ENCODE measurements at places on chromosomes 13 and 19. TPM values are rescaled to one million over a fixed set of nuclear protein-coding genes. Genes with fewer than 3 reads are reported as not detected.

DNA sequence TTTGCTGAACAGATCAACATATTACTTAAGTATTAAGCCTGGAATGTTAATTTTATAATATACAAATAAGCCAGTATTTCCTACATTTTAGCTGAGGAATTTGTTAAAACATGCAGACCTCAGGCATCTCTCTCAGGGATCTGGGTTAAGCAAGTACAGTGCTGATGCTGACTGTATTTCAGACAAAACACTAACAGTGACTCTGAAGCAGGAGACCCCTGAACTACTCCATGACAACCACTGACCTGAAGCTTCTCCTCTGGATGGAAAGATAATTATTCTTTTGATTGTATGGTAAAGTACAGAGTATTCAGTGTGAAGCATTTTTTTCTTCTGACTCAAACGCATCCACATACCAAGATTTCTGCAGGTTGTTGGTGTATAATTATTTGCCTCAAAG lies 680.8 kb downstream of the LIG4 start:
- no peaks in the 10 kb centered on the region for H3K36me3 ChIP-seq
- H3K27ac ChIP-seq = no peak overlapping the region
- no peaks in the 10 kb centered on the region for H3K27me3 ChIP-seq
- no peaks in the 10 kb centered on the region for H3K4me1 ChIP-seq
- no peak for DNase-seq

SUCLA2 gene
- total RNA-seq = 74.7 TPM

DNA sequence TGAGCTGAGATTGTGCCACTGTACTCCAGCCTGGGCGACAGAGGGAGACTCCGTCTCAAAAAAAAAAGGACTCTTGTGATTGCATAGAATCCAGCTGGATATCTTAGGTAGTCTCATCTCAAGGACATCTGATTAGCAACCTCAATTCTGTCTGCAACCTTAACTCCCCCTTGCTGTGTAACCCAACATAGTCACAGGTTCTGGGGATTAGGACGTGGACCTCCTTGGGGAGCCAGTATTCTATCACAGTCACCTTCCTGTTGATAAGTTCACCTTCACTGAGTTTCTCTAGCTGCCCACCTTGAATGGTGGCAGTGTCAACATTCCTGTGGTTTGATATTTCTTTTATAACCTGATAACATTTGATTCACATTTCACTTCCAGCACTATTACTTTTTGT lies 27.2 kb downstream of the GPR18 start:
- no peaks in the 10 kb centered on the region for H3K27me3 ChIP-seq
- no peak overlapping the region for H3K4me3 ChIP-seq
- H3K4me1 ChIP-seq = no peaks in the 10 kb centered on the region

DNA sequence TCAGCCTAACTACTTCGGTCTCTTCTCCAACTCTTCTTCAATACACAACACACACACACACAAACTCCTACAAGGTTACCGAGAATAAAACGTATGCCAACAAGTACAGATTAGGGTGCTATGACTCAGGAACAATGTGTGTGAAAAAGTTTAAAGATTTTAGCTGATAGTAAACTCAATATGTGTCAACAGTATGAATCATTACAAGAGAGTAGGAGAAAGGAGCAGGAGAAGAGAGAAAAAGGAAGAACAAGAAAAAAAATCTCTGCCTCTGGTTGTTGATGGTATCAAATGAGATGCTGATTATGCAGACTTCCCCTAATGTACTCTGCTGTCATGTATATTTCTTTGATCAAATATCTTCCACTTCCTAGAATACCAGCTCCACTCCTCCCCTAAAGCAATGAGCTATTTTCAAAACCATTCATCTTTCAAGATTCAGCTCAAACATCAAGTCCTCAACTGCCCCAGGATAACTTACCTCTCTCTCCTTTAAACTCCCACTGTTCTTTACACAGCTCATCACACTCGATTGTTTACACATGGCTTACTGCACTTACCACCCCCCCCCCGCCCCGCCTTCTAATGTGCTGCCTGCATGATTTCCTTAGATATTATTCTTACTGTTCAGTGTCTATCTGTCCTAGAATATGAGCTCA lies 95.6 kb downstream of the FAM216B start:
- no peak for DNase-seq
- no peak overlapping the region for H3K27ac ChIP-seq

GRCh38 chr19:35330475-35330874 lies 1.5 kb downstream of the CD22 start:
- H3K27ac ChIP-seq = no peak overlapping the region
- no peak overlapping the region for H3K4me3 ChIP-seq
- no peaks in the 10 kb centered on the region for H3K36me3 ChIP-seq
- H3K27me3 ChIP-seq = no peaks in the 10 kb centered on the region
- DNase-seq = no peak

GRCh38 chr13:82833923-82834322 lies 1048.4 kb downstream of the SLITRK1 start:
- no peak for DNase-seq
- no peaks in the 10 kb centered on the region for H3K36me3 ChIP-seq
- no peaks in the 10 kb centered on the region for H3K27me3 ChIP-seq
- H3K4me3 ChIP-seq = no peak overlapping the region
- no peak overlapping the region for H3K27ac ChIP-seq

DNA sequence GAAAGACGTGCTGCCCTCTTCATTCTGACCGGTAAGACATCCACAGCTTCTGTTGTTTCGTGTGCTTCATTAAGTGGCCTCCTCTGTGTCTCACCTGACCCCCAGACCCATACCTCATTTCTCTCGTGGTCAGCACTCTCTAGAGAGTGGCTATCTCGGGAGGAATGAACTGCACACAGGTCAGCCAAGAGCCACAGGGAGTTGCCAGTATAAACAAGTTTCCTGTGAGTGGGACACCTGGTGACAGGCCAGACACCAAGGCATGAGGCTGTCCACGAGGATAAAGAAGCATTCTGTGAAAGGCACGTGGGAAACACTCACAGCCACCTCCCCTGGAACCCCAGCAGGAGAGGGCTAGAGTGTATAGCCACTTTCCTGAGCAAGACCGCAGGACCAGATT lies 115.8 kb downstream of the NUFIP1 start:
- no peaks in the 10 kb centered on the region for H3K36me3 ChIP-seq
- H3K27me3 ChIP-seq = no peaks in the 10 kb centered on the region
- H3K4me3 ChIP-seq = no peak overlapping the region
- DNase-seq = no peak
- H3K4me1 ChIP-seq = no peaks in the 10 kb centered on the region

DNA sequence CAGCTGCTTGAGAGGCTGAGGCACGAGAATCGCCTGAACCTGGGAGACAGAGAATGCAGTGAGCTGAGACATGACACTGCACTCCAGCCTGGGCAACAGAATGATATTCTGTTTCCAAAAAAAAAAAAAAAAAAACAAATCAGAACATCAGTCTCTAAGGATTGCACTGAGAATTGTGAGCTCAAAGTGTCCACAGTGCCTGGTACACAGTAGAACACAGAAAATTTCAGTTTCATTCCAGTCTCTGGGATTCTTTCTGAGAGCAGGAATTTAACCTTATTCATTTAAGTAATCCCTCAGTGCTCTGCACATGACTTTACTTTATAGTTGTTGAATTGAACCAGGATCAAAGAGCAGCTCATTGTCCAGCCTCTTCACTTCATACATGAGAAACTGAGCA lies 25.9 kb upstream of the GATAD2A start:
- DNase-seq = no peak
- H3K27me3 ChIP-seq = no peaks in the 10 kb centered on the region
- H3K4me3 ChIP-seq = no peak overlapping the region
- no peaks in the 10 kb centered on the region for H3K4me1 ChIP-seq
- no peaks in the 10 kb centered on the region for H3K36me3 ChIP-seq
- no peak overlapping the region for H3K27ac ChIP-seq

- DNase-seq = no peak
- peaks cover 46% of the 10 kb centered on the region for H3K36me3 ChIP-seq
- no peaks in the 10 kb centered on the region for H3K27me3 ChIP-seq
- H3K27ac ChIP-seq = no peak overlapping the region
Measured at GRCh38 chr19:55700813-55701212, 25.8 kb downstream of the EPN1 start.

- no peaks in the 10 kb centered on the region for H3K4me1 ChIP-seq
- H3K27me3 ChIP-seq = no peaks in the 10 kb centered on the region
- H3K4me3 ChIP-seq = no peak overlapping the region
- H3K36me3 ChIP-seq = no peaks in the 10 kb centered on the region
- H3K27ac ChIP-seq = no peak overlapping the region
Measured at GRCh38 chr13:45243077-45243476, 42.2 kb upstream of the KCTD4 start.

DNA sequence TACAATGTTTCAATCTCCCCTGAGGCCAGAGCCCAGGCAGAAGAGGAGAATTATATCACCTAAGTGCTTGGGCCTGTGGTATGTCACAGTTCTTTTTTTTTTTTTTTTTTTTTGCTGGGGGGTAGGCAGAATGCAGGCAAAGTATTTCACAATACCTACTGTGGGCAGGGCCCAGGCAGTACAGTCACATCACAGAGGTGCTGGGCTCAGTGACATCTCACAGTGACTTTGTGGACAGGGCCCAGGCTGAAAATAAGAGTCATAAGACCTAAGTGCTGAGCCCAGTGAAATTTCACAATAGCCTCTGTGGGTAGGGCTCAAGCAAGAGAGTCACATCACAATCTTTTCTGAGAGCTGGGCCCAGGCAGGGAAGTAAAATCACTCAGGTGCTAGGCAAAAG lies 15.9 kb upstream of the ZNF208 start:
- no peak for DNase-seq
- H3K27ac ChIP-seq = no peak overlapping the region
- no peaks in the 10 kb centered on the region for H3K27me3 ChIP-seq

- DNase-seq = peak; percentile 97
- peaks cover 29% of the 10 kb centered on the region for H3K36me3 ChIP-seq
- H3K27me3 ChIP-seq = no peaks in the 10 kb centered on the region
Measured at GRCh38 chr13:19818223-19818842, 35.6 kb upstream of the PSPC1 start.

- H3K27me3 ChIP-seq = peaks cover 5% of the 10 kb centered on the region
- no peaks in the 10 kb centered on the region for H3K36me3 ChIP-seq
- DNase-seq = no peak
- H3K27ac ChIP-seq = no peak overlapping the region
Measured at GRCh38 chr13:96860882-96861281, 133.4 kb downstream of the OXGR1 start.

- peak; percentile 48 for DNase-seq
- H3K4me3 ChIP-seq = no peak overlapping the region
- H3K27me3 ChIP-seq = no peaks in the 10 kb centered on the region
- no peak overlapping the region for H3K27ac ChIP-seq
- no peaks in the 10 kb centered on the region for H3K36me3 ChIP-seq
Measured at GRCh38 chr13:91155512-91156114, 191.9 kb upstream of the MIR17HG start.

DNA sequence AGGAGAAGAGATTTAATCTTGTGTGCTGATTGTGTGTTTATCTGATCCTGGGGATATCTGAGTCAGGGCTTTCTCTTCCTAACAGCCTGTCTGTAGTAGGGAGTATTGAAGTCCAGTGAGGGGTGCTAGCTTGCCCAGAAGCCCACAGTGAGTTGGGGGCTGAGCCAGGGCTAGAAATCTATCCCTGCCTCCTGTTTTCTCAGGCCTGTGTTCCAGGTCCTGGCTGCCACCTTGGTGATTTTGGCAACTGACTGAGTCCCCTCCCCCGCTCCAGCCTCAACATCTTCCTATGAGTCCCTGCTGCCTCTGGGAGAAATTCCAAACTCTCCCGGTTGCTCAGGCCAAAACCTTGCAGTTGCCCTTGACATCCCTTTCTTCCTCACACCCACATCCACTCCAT lies 7.7 kb upstream of the NOVA2 start:
- peak; percentile 57 for DNase-seq
- H3K27ac ChIP-seq = no peak overlapping the region
- H3K36me3 ChIP-seq = no peaks in the 10 kb centered on the region
- peaks cover 8% of the 10 kb centered on the region for H3K27me3 ChIP-seq

DNA sequence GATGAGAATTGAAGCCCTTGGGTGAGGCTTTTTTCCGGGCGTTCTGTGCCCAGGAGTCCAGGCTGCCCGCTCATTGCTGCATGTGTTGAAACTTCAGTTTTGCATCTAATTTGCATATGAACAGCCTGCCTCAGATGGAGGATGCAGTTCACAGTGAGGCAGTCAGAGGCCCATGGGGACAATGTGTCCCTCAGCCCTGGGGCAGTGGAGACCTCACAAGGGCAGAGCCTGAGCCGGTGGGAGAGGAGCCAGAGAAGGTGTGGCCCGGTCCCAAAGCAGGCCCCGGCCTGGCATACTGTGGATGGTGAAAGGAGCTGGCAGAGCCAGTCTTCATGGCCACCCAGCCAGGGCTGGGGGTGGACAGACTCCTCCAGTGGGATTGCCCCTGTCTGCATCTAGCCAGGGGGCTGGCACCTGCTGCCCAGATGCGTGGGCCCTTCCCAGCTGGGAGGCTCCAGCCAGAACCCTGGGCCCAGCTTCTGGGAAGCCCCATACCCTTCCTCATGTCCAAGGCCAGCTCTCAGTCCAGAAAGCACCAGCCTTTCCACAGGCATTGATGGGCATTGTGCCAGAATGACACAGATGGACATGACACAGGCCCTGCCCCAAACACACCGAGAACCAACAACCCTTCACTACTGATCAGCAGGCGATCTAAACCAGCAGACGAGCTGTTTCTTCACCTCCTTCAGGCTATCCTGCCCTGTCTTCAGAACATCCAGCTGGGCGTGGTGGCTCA lies 32.9 kb upstream of the KCTD15 start:
- no peak overlapping the region for H3K27ac ChIP-seq
- no peaks in the 10 kb centered on the region for H3K27me3 ChIP-seq
- no peaks in the 10 kb centered on the region for H3K36me3 ChIP-seq
- no peaks in the 10 kb centered on the region for H3K4me1 ChIP-seq
- no peak overlapping the region for H3K4me3 ChIP-seq

- H3K36me3 ChIP-seq = no peaks in the 10 kb centered on the region
- H3K4me1 ChIP-seq = no peaks in the 10 kb centered on the region
Measured at GRCh38 chr13:26711211-26711610, 49.4 kb downstream of the GPR12 start.

DNA sequence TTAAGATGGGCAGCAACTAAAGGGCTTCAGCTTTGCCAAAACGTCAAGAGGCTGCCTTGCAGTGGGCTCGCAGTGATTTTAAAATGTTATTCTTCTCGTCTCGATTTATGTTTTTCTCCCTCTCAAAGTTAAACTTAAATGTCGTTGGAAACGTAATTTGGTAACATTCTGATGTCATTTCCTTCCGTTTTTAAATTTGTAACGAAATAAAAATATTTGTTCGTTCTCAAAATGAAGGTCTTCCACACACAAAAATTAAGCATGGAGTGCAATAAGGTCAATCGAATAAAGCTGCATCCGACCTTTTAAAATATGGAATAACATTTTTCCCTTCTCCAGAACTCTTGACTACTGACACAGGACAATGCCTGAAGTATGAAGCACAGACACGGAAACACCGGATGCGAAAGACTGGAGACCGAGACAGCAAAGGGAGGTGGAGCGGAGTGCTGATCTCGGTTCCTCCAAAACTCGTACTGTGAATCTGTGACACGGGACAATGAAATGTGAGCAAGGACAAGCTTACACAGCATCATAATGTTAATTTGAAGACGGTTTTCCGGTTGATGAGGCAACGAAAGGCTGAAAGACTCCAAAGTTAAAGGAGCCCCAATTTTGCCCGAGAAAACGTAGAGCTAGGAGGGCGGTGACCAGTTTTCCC lies 850 bp downstream of the MTMR6 start:
- H3K4me1 ChIP-seq = peaks cover 4% of the 10 kb centered on the region
- DNase-seq = peak; percentile 55
- no peaks in the 10 kb centered on the region for H3K36me3 ChIP-seq
- H3K27me3 ChIP-seq = peaks cover 13% of the 10 kb centered on the region

- H3K27ac ChIP-seq = no peak overlapping the region
- H3K4me3 ChIP-seq = no peak overlapping the region
- no peaks in the 10 kb centered on the region for H3K36me3 ChIP-seq
- H3K27me3 ChIP-seq = no peaks in the 10 kb centered on the region
- peak; percentile 67 for DNase-seq
Measured at GRCh38 chr13:28754698-28755545, 36.2 kb upstream of the SLC46A3 start.

F7 gene
- 4.0 TPM for total RNA-seq

Measured in endodermal cell (in vitro differentiated cells).